Kasumi-1 (cell line): ENCODE measurements at places on chromosomes 2 and 18.

- DNase-seq: no peak
Observed at GRCh38 chr2:138621139-138621538, 119.6 kb downstream of the SPOPL start.

DNA sequence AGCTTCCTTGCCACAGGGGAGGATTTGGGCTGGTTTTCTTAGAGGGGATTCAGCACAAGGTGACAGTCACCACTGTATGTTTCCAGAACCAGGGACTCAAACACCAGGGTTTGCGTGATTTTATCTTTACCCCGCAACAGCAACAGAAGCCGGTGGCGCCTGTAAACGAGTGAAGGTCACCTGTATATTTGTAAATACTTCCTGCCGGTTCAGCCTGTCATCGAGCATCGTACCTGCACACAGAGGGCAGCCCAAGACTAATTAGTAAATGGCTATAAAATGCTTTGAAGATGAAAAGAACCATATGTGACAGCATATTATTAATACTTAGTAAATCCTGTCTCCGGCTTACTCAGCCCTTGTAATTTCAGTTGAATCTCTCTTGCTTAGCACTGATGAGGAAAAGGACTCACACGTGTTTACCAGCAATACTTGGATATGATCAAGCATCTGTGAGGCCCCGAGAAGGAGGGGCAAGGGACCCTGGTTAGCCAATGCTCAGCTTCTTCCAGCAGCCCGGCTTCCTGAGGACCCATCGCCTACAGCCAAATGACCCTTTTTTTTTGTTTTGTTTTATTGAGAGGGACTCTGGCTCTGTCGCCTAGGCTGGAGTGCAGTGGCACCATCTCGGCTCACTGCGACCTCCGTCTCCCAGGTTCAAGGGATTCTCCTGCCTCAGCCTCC lies 51.3 kb upstream of the FOSL2 start:
- no peak for DNase-seq

GRCh38 chr2:167181134-167181533 lies 292.9 kb downstream of the XIRP2 start:
- DNase-seq: no peak

GRCh38 chr18:58024139-58024538 lies 19.9 kb upstream of the NEDD4L start:
- no peak for DNase-seq

GRCh38 chr2:85999061-85999831 lies 106.4 kb downstream of the POLR1A start:
- DNase-seq: peak; percentile 77
